ENCODE measurements at places on chromosomes 11 and 22.

GRCh38 chr22:35411102-35411501 lies 11.2 kb downstream of the MCM5 start:
- no peak for DNase-seq

DNA sequence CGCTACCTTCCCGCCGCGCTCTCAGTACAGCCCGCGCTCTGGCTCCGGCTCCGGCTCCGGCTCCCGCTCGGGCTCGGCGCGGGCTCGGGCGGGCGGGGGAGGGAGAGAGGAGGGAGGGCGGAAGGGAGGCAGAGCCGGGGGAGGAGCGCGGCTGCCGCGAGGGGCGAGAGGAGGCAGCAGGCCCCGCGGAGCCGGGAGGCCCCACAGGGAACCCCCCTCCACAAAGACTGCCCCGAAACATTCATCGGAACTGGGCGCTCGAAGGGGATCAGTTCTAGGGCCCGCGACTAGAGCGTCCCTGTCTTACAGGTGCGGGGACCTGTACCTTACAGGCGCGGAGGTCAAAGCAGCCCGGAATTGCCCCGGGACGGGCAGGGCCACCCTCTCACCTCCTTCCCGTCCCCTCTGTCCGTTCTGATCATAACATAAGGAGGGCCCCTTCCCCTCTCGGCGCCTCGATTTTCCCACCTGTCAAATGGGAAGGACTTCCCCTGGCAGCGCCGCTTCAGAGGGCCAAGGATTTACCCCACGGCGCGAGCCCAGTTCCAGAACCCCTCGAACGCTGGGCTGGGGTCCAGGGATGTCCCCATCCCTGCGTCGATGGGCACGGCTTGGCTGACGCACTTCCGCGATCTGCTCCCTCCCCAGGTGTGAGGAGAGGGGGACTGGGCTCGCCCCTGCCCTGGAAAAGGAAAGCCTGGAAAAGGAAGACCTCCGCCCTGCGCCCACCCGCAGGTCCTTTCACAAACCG lies at the start of gene SHISA8:
SHISA8 (minus strand) TSS at position 40 of the 751 bp plus-strand sequence. CDS start 407 bp downstream, outside the sequence.
- peak; percentile 47 for DNase-seq

- no peak for DNase-seq
These were observed 52.3 kb upstream of the SOX6 start for GRCh38 chr11:16408619-16409018.

DNA sequence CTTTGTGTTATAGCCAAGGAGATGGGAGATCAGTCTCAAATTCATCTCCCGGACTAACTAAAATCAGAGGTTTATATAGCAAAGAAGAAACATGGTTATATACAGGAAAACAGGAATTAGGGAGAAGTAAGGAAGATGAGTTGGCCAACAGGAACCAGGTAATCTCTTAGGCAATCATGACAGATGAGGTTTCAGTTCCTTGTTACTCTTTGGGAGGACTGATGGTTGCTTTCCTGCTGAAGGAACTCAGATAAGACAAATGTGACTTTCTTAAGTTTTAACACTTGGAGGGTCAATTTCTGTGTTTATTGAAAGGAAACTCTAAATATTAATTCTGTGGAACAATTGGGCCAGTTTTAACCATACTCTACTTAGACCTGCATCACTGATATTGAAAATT lies 1072.0 kb upstream of the CNTN5 start:
- no peak for DNase-seq

GRCh38 chr11:2569321-2569721 lies 124.5 kb downstream of the KCNQ1 start:
- DNase-seq = no peak

GRCh38 chr11:43942662-43943371 lies 380 bp downstream of the C11orf96 start:
- no peak for DNase-seq

DNA sequence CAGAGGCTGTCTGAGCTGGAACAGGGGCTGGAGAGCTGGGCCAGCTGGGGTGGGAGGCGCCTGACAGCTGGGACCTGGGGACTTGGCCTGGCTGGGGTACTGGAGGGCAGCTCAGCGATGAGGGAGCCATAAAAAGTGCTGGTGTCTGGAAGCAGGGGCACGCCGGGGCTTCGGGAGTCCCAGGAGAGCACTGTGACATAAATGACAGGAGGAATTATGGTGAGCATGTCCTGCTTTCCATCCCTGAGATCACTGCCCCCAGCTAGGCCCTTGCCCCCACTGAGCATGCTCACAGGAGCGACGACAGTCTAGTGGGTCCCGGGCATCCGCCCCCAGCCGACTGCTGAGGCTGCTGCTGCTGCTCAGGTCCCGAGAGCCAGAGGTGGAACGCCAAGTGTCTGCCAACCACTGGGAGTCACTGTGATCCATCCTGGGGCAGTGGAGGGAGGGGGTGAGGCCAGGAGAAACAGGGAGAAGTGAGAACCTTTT lies 6.2 kb downstream of the ROBO4 start:
- DNase-seq = no peak

GRCh38 chr11:129951201-129951865 lies 51.3 kb downstream of the PRDM10 start:
- no peak for DNase-seq

DNA sequence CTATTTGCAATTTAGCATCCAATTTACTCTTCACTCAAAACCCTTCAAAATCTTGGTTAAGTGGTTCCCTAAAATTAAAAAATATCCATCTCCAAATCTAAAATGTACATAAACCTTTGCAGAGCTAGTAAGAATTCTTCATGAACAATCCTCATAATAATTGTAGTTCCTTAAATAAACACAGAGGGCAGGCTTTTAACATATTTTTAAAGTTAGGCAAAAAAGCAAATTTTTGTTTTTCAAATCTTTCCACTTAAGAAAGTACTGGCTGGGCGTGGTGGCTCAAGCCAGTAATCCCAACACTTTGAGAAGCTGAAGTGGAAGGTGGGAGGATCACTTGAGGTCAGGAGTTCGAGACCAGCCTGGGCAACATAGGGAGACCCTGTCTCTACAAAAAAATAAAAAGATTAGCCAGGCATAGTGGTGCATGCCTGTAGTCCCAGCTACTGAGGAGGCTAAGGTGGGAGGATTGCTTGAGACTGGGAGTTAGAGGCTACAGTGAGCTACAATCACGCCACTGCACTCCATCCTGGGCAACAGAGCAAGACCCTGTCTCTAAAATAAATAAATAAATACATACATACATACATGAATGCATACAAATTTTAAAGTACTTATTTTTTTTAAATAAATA lies 25.1 kb upstream of the PLAAT3 start:
- DNase-seq = no peak

DNA sequence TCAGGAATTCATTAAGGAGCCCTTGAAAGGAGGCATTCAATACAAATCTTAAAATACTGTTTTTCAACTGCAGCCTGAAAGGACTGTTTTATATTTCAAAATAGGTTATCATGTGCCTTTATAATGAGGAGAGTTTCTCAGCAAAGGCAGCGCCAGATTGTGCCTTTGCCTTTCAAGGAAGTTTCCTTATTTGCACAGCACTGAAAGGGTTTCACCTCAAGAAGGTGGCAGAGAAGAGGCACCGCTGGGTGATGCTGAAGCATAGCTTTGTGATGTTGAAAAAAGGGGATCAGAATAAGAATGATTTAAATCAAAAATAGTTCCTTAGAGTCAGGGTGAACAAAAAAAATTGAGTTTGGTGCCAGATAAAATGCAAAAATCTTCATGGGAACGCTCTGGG lies 601.0 kb upstream of the KIRREL3 start:
- no peak for DNase-seq

DNA sequence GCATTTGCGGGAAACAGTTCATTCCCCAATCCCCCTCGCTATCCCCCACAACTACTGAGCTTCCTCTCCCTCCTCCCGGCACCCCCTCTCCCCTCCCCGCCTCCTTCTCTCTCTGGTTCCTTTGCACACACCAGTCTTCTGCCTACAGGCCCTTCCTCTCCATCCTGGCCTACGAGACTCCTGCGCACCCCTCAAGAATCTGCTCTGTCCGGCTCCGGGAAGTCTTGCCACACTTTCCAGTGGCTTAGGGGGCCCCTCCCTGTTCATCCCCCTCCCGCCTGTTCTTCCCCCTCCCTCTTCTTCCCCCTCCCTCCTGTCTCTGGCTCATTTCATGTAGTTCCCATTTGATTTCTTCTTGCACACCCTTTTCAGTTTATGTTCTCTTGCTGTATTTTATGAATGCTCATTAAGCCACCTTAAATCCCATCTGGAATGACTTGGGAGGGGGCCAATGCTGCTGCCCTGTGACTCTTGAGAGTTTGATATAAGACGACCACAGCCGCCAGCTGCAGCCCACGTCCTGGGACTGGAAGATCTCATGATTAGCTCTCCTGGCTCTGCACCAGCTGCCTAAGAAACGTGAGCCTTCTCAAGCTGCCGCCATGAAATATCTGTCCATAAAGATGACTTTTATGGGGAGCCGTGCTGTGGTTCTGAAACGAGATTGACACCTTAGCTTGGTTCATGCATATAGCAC lies 50.9 kb downstream of the RPS6KA4 start:
- no peak for DNase-seq

DNA sequence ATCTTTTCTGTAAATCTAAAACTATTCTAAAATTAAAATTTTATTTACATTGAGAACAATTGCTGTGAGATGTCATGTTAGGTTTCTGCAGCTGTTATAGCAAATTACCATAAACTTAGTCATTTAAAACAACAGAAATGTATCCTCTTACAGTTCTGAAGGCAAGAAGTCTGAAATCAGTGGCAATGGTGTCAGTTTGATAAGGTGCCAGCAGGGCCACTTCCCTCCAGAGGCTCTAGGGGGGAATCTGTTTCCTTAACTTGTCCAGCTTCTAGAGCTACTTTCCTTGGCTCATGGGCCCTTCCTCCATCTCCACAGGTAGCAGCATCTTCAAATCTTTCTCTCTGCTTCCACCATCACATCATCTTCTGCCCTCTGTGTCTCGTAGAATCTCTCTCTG lies 23.0 kb downstream of the MOGAT2 start:
- DNase-seq = no peak

GRCh38 chr11:82225930-82226329 lies 507.7 kb downstream of the FAM181B start:
- DNase-seq = no peak

- no peak for DNase-seq
These were observed 33.9 kb upstream of the FJX1 start for GRCh38 chr11:35584321-35584720.

DNA sequence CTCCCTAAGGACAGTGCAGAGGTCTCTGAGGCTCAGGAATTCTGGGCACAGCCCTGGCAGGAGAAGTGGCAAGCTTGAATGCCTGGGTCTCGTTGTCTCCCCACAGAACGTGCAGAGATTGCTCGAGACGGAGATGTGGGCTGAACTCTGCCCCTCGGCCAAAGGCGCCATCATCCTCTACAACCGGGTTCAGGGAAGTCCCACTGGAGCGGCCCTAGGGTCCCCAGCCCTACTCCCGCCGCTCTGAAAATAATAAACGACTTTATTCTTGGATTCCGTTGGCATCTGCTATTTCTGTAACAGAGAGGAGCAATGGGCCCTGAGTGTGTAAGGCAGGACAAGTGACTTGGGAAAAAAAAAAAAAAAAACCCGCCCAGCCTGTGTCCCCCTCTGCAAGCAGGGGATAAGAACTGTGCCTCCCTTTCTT lies 591 bp upstream of the DNAJC4 start:
- no peak for DNase-seq

- DNase-seq = no peak
These were observed 10.2 kb downstream of the C11orf96 start for GRCh38 chr11:43952401-43953342.

DNA sequence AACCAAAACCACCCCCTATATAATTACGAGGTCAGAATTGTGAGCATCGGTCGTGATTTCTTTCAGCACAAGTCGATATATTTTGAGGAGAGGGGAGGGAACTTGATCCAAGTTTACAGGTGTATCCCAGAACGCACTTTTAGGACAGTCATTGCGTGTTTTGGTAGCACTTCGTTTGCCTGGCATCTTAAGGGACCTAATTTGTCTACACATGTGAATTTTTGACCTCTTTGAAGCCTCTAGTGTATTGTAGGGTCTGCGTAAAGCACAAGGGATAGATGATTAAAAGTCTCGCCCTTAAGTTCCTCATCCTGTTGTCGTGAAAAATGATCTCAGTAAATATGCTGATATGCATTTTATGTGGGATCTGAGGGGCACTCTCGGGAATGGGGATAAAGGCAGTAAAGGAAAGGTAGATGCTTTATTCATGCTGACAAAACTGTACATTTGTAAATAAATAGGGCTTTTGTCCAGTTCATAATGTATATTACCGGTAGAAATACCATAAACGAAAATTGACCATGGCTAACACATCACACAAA lies 632 bp upstream of the CCDC34 start:
- DNase-seq = no peak

- no peak for DNase-seq
These were observed 34.4 kb downstream of the HIRA start for GRCh38 chr22:19396934-19397733.

DNA sequence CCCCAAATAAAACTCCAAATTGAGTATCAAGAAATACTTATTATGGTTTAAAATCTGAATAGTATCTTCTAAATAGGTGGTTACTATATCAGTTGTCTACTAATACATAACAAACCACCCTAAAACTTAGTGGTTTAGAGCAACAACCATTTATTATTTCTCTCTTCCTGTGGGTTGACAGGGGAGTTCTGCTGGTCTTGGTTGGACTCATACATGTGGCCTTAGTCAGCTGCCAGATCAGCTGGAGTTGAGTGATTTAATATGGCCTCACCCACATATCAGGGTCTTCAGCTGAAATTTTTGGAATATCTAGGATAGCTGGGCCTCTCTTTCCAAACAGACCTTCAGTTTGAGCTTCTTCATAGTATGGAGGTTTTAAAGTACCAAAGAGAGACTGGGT lies 34.5 kb downstream of the C11orf65 start:
- no peak for DNase-seq

DNA sequence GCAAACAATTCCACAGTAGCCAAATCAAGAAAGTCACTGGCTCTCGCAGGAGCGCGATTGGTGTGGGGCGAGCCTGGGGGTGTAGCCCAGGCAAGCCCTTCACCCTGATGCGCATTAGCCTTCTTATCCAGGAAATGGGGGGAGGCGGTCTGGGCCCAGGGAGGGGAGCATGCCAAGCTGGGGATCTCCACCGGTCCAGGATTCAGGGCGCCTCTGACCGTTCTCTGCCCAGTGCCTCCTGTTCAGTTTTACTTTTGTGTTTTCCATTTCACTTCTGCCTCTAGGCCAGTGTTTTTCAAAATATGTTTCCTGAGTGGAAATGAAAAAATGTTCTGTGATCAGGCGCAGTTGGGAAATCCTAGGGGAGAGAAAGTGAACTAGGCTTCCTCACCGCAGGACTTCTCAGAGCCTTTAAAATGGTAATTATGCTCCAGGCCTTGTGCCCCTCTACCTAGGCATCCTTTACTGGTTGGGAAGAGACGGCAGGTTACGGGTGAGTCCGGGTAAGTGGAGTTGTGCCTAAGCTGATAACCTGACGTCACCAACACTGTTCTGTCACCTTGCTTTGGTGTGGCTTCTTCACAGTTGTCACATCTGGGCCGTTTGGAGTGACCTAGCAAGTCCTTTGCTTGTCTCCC lies 18.4 kb downstream of the LRP5 start:
- no peak for DNase-seq

All from stimulated activated CD8-positive, alpha-beta memory T cell treated with anti-CD3 and anti-CD28 coated beads, Interleukin-4, amount 100 ng/mL, for 4 hours (primary cell).